ENCODE measurements at places on chromosomes 11 and 22.

- no peaks in the 10 kb centered on the region for H3K36me3 ChIP-seq
- H3K4me3 ChIP-seq: no peak overlapping the region
- DNase-seq: no peak
- no peak overlapping the region for H3K27ac ChIP-seq
- H3K4me1 ChIP-seq: no peaks in the 10 kb centered on the region
Observed at GRCh38 chr11:50178737-50179136, 146.1 kb downstream of the OR4C45 start.

GRCh38 chr11:126188332-126189108, 22.9 kb downstream of the RPUSD4 start:
- no peaks in the 10 kb centered on the region for H3K4me1 ChIP-seq
- DNase-seq: no peak
- H3K4me3 ChIP-seq: no peak overlapping the region
- H3K36me3 ChIP-seq: no peaks in the 10 kb centered on the region

- no peaks in the 10 kb centered on the region for H3K4me1 ChIP-seq
- H3K36me3 ChIP-seq: no peaks in the 10 kb centered on the region
- no peak for DNase-seq
- H3K27me3 ChIP-seq: no peaks in the 10 kb centered on the region
- H3K4me3 ChIP-seq: no peak overlapping the region
Observed at GRCh38 chr11:131079036-131079435, 162.8 kb upstream of the SNX19 start.

GRCh38 chr11:96306933-96307775, 35.8 kb downstream of the MAML2 start:
- H3K4me1 ChIP-seq: peaks cover 95% of the 10 kb centered on the region
- peak overlapping the region; percentile 40 for H3K4me3 ChIP-seq
- H3K36me3 ChIP-seq: no peaks in the 10 kb centered on the region
- H3K27ac ChIP-seq: peak overlapping the region; percentile 78

DNA sequence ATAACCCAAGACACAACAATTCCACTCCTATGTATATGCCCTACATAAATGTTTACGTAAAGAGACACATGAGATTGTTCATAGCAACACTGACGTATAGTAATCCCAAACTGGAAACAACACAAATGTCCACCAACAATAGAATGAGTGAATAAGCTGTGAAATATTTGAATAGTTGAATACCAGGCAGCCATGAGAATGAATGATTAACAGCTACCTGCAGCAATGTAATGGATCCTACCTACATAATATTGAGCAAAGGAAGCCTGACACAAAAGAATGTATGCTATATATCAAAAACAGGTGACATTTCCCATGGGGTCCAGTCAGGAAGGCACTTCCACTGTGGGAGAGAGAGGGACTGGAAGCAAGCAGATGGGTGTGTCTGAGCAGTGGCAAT, 92.8 kb upstream of the LINC01488 start:
- H3K36me3 ChIP-seq: no peaks in the 10 kb centered on the region
- no peak for DNase-seq
- no peaks in the 10 kb centered on the region for H3K27me3 ChIP-seq
- no peak overlapping the region for H3K27ac ChIP-seq

- H3K4me3 ChIP-seq: no peak overlapping the region
- H3K27me3 ChIP-seq: no peaks in the 10 kb centered on the region
- no peak overlapping the region for H3K27ac ChIP-seq
Observed at GRCh38 chr11:61168042-61168688, 6.9 kb upstream of the VPS37C start.

- no peak for DNase-seq
- H3K36me3 ChIP-seq: no peaks in the 10 kb centered on the region
- no peaks in the 10 kb centered on the region for H3K4me1 ChIP-seq
- H3K4me3 ChIP-seq: no peak overlapping the region
- no peak overlapping the region for H3K27ac ChIP-seq
Observed at GRCh38 chr11:2521081-2521732, 76.4 kb downstream of the KCNQ1 start.

GRCh38 chr22:44330188-44330743, 17.5 kb upstream of the SHISAL1 start:
- no peak for DNase-seq
- no peaks in the 10 kb centered on the region for H3K36me3 ChIP-seq
- no peaks in the 10 kb centered on the region for H3K27me3 ChIP-seq
- peak overlapping the region; percentile 53 for H3K27ac ChIP-seq

All from vagina (tissue), 2 donors.